ENCODE measurements at places on chromosomes 4 and X.

DNA sequence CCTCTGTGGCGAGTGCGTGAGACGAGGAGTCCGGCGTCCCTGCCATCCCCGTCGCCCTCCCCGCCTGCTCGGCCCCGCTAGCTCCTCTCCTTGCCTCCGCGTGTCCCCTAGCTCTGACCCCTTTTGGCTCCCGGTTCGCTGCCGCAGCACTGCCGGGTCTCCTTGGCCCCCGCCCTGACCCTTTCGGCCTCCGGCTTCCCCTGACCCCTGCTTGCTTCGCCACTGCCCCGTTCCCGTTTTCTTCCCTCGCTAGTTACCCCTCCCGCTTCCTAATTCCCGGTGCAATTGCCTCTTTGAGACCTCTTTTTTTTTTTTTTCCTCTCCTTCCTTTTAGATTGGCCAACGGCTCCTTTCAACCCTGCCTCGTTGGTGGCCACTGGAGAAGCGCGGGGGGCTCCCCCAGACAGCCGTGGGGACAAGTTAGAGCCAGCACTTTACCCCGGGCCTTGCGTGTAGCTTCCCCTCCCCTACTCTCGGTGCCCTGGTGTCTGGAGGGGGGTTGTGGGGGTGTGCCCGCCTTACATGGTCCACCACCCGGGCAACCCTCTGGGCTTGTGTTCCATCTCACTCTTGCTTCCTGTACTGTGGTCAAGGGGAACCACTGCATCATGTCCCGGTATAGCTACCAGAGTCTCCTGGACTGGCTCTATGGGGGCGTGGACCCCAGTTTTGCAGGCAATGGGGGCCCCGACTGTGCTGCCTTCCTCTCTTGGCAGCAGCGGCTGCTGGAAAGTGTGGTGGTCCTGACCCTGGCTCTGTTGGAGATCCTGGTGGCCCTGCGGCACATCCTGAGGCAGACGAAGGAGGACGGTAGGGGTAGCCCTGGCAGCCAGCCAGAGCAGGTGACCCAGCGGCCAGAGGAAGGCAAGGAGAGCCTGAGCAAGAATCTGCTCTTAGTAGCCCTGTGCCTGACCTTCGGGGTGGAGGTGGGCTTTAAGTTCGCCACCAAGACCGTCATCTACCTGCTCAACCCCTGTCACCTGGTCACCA lies 548 bp downstream of the TMEM164 start:
- DNase-seq: no peak

GRCh38 chr4:183905593-183906488 lies 734 bp downstream of the STOX2 start:
- no peak for DNase-seq

DNA sequence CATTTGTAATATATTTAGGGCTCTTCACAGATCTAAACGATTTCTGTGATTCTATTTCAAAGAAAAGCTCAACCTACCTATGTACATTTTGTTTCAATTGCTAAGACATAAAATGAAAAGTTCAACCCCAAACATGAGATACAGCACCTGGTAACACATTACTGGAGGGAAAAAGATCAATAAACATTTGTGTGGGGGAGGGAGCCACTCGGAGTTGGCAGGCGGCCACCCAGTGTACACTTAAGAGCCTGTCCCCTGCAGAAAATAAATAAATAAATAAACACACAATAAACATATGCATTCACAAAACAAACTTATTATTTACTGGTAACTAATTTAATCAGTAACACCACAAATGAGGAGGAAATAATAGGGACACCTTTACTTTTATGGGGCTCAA lies 19.3 kb downstream of the PRSS48 start:
- no peak for DNase-seq

GRCh38 chr4:77226939-77227705 lies 70.1 kb downstream of the CCNG2 start:
- no peak for DNase-seq

- no peak for DNase-seq
Observed at GRCh38 chr4:188296331-188296730, 157.1 kb downstream of the TRIML1 start.

DNA sequence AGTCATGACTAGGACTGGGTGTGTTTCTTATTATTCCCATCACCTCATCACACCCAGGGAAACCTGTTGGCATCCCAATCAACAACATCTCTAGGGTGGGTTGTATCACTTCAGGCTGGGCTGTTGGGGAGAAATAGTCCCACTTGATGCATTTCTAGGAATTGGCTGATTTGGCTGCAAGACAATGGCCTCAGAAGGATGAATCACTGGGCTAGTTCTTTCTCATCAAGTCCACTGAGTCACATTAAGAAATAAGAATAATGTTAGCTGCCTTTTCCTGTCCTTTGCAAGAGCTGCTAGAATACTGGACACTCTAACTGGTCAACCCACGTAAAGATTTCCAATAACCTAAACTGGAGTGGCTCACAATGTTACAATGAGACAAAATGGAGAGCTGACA lies 104.2 kb downstream of the CHRDL1 start:
- DNase-seq: no peak

DNA sequence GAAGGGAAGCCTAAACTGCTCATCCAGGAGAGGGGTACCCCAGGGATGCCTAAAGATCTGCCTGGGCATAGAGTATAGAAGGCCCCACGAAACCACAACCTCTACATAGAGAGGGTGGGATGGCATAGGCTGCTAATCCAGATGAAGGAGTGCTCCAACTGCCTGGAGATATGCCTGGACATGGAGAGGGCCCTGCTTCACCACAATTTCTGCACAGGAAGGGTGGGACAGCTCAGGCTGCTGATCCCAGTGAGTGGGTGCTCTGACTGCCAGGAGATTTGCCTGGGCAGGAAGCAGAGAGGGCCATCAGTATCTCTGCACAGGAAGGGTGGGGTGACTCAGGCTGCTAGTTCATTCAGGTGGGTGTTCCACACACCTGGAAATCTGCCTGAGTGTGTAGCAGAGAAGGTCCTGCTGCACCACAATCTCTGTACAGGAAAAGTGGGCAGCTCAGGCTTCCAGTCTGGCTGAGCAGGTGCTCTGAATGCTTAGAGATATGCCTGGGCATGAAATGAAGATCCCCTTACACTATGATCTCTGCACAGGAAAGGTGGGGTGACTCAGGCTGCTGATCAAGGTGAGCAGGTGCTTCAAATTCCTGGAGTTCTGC lies 61.1 kb downstream of the ZNF518B start:
- no peak for DNase-seq

GRCh38 chrX:107738272-107738671 lies 37.3 kb downstream of the TSC22D3 start:
- DNase-seq: no peak

DNA sequence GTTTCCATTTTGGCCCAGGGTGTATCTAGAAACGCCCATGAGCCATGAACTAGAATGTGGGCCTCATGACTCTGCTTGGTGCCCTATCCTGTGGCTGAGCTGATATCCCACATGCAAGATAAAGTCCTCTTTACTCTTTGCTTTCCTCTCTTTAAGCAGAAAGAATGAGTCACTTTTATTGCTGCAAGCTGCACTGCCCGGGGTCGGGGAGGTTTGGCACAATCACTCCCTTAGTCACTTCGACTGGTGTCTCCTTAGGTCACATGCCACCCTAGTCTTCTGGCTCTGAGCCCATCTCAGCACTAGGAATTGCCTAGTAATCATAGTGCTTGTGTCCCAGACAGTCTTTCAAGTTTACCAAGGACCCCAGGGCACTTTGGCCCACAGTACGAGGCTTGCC lies 75.1 kb upstream of the CXorf66 start:
- no peak for DNase-seq

- DNase-seq: no peak
Observed at GRCh38 chr4:37758226-37758625, 68.3 kb upstream of the PGM2 start.

- no peak for DNase-seq
Observed at GRCh38 chrX:17432158-17432557, 57.2 kb downstream of the NHS start.

DNA sequence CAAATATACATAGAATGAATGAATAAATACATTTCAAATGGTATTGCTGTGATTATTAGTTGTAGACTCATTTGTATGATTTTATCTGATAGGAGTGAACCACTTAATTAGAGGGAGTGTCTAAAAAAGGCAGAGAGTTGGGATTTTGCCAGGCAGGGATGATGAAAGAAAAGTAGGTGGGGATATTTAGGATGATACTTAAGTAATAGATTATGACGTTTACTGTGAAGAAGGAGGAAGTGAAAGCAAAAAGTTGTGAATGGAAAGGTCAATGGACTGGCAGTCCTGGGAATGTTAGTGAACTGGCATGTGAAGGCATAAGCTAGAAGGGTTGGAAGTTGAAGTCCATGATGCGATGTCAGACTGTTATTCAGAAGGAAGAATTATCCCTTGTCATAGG lies 917.1 kb downstream of the RAPGEF2 start:
- DNase-seq: no peak

DNA sequence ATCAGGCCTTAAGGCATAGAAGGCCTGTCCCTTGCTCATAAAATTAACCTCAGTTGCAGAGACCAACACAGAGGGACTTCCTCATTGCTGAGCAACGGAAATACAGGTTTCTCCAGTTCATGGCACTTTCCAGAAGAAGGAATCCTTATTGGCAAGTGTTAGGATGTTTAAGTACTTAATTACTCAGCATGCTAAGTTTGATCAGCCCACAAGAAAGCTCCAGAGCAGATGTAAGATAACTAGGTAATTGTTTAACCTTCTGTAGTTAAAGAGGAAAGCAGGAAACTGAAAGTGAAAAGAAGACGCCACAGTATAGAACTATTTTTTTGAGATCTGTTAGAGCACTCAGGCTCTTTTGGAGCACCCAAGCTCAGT lies 33.5 kb downstream of the SMS start:
- no peak for DNase-seq

DNA sequence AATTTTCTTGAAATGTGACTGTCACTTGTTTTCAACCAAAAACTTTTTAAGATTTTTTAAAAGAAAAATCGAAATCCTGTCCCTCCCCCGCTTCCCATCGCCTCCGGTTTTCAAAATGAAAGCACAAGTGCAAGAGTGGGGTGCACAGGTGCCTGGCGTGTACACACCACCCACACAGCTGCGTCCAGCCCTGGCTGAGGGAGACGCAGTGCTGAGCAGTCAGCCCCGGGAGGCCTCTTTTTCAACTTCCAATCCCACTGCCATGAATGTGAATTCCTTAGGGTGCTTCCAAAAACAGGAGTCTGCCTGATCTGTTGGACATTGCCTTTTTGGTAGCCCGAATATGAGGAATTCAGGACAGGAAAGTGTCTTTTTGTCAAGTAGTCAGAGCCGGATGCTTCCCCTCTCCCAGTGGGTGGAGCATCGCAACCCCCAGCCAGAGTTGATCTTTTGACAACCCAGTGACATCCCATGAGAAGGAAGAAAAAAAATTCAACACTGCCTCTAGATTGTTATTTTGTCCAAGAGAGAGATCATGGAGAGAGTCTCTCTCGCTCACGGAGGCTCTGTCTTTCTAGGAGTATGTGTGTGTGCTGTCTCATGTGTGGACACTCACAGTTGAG lies 8.9 kb downstream of the PRRG3 start:
- DNase-seq: no peak

GRCh38 chrX:40867352-40867751 lies 132.0 kb upstream of the MED14 start:
- DNase-seq: no peak

DNA sequence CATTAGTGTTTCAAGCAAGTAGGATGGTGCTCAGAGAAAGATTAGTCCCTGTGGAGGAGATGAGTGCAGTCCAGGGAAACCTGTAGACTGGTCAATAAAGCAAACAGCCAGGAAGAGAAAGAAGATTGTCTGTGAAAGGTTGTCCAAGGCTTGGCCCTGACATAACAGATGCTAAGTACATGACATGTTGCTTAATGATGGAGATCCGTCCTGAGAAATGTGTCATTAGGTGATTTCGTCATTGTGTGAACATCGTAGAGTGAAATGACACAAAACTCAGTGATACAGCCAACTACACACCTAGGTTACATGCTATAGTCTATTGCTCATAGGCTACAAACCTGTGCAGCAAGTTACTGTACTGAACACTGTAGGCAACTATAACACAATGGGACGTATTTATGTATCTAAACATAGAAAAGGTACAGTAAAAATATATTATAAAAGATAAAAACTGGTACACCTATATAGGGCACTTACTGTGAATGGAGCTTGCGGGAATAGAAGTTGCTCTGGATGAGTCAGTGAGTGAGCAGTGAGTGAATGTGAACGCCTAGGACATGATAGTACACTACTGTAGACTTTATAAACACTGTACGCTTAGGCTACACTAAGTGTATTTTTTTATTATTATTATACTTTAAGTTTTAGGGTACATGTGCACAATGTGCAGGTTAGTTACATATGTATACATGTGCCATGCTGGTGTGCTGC lies 9.0 kb upstream of the PRSS48 start:
- no peak for DNase-seq

DNA sequence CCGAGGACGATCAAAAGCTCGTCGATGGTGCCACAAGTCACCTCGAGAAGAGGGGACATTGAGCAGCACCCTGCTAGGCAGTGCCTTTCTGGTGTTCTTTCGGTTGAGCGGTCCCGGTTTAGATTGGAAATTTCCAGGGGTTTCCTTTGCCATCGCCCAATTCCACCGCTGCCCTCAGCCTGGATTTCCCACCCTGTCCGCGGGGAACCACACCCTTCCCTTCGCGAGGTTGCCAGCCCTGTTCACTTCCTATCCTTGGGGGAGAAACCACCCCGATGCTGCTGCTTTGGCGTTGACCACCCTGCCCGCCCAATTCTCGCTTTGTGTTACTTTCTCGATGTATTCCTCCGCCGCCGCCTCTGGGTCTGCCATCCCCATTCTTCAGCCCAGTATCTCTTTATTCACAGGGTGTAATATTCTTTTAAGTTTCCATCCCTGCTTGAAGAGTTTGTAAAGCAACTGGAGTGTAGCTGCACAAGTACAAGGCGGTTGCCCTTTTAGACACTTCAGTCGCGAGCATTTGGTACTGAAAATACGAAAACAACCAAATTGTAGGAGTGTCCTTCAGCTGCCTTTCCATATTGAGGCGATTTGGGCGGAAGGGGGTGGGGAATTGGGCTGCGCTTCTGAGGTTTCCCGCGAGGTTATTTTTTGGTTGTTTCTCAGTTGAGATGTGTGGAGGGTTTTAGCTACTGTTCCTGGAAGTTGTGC lies 1.1 kb downstream of the OGT start:
- no peak for DNase-seq

DNA sequence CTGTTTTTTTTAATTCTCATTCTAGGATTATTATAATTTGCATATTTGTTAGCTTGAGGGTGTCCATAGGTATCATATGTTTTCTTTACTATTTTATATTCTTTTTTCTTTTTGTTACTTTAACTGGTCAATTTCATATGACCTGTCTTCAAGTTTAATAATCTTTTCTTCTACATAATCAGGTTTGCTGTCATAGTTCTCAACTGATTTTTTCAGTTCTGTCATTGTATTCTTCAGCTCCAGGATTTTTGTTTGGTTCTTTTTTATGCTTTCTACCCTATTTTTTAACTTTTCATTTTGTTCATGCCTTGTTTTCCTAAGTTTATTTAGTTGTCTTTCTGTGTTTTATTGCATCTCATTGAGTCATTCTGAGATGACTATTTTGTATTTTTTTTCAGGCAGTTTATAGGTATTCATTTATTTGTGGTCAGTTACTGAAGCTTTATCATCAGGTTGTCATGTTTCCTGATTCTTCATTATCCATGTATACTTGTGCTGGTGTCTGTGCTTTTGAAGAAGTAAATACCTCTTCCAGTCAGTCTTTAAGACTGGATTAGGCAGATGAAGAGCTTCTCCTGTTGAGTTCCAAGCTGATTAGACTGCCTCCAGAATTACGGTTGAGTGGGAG lies 220.3 kb upstream of the VEGFC start:
- DNase-seq: no peak

GRCh38 chrX:109914114-109914849 lies 88.6 kb upstream of the TMEM164 start:
- DNase-seq: no peak

- no peak for DNase-seq
Observed at GRCh38 chrX:38870361-38870895, 69.2 kb downstream of the MID1IP1 start.

GRCh38 chr4:38730830-38731646 lies 51.8 kb downstream of the TLR10 start:
- peak; percentile 75 for DNase-seq
